ENCODE measurements at places on chromosomes 1 and 21.

- DNase-seq: no peak
These were observed 21.2 kb upstream of the CENPF start for GRCh38 chr1:214581785-214582184.

DNA sequence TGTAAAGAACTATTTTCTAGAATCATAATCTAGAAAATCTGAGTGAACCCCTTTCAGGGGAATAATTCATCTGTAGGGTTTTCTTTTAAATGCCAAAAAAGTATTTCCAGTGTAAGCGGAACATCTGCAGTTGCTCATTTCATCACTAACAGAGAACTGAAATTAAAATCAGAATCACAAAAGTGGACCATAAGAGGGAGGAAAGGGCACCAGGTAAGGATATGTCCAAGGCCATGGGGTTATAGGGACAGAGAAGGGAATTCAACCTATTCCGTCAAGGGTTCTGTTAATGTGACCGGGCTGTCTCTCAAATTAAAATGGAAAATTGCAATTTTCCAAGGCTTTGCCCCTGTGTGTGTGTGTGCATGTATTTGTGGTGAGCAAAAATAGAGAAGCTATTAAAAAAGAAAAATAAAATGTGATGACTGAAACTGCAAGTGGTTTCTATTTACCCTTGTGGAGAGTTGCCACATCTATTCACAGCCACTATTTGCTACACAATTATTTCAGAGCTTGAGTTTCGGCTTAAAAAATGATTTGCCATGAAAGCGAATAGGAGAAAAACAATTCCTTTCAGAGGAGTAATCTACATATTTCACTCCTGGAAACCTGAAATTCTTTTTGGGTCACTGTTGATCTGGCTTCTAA lies 53.1 kb downstream of the APP start:
- DNase-seq: no peak

DNA sequence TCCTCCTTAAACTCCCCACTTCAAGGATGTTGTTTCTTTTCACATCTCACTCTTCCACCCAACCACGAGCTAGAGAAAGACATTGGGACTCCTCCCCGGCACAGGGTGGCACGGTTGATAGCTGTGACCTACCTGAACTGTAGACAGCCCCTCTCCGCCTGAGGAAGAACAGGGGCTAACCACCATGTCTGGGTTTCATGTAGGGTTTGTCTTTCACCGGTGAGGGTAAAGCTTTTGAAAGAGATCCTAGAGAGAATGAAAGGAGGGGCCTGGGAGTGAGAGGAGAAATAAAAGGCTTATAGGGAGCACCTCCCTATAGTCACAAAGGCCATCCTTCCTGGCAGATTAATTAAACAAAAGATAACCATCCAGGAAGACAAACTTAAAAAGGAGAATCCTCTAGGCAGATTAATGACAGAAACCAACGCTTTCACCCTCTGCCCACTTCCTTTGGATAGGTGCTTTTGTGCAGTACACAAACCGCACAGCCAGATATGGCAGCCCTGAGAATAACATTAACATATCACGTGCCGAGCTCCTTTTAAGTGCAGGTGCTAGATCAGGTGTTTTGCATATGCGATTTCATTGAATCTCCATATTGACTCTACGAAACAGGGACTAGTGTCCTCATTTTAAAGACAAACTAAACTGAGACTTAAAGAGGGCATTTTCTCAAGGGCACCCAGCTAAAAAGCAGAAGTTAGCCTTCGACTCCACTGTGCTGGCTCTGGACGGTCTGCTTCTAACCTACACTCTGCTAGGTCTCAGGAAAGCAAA lies 178.1 kb upstream of the RUNX1 start:
- peak; percentile 99 for DNase-seq

GRCh38 chr1:168419736-168420135 lies 124.1 kb downstream of the XCL2 start:
- DNase-seq: no peak

- no peak for DNase-seq
These were observed 39.1 kb upstream of the KIF1B start for GRCh38 chr1:10171105-10171767.

DNA sequence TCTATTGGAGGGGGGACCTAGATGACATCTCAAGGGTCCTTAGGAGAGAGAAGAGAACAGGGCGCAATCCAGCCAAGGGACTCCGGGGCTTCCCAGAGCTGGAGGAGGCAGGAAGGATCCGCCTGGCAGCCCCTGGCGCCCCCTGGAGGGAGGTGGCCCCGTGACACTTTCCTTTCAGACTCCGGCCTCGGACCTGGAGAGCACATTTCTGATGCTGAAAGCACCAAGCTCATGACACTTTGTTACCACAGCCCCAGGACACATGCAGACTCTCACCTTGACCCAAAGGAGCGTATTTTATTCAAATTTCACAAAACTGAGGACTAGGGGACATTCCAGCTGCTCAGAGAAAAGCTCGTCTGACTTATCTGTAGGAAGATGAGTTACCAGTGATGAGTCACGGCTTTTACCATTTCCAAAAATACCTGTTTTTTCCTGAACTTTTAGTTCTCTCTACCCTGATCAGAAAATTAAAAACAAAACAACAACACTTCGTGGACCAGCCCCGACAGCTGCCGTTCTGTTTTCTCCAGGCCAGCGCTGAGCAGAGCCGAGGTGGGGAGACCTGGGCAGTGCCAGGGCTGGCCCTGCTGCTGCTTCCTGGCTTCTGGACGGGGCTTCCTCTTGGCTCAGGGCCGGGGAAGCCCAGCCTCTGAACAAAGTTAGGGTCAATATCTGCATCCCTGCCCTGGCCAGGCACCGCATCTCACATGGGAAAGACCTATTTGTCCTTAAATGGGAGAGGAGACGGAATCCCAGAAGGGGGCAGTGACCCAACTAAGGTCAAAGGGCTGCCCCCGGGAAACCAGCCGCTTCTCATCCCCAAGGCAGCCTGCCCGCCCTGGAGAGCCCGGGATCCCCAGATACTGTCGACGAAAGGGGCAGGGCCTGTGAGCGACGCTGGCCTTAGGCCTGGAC lies 21.6 kb upstream of the POFUT2 start:
- peak; percentile 50 for DNase-seq

DNA sequence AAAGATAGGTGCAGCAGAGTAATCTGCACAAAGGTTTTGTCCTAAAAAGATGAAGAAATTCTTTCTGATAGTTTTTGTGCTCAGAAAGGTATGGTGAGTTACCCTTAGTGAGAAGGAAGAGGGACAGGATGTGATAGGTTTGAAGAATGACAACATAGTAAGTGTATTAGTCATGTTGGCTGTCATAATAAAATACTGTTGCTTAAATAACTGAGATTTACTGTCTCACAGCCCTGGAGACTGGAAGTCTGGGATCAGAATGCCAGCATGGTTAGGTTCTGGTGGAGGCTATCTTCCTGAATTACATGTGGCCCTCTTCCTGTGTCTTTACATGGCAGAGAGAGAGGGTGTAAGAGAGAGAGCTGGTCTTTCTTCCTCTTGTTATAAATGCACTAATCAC lies 965.2 kb downstream of the TTLL7 start:
- DNase-seq: no peak

- DNase-seq: no peak
These were observed 51.9 kb downstream of the CDC7 start for GRCh38 chr1:91552596-91552995.

- no peak for DNase-seq
These were observed 49.5 kb downstream of the ATP6V1G3 start for GRCh38 chr1:198491028-198491427.

- DNase-seq: no peak
These were observed 105.5 kb downstream of the MACF1 start for GRCh38 chr1:39310015-39310414.

DNA sequence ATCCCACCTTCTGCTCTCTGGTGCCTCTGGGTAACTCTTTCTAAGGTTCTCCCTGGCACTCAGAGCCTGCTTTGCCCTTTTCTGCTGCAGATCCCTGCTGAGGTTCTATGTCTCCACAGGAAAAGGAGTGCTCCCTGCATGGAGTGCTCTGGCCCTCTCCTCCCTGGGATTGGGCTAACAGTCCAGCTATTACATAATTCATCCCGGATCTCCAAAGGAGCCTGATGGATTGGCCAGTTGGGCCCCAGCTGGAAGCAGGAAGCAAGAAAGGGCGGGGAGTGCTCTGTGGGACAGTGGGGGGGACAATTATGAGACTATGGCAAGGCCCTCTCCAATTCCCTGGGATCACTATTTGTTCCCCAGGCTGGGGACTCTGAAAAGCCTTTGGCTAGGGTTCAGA lies 51.9 kb upstream of the GOLT1A start:
- DNase-seq: no peak

DNA sequence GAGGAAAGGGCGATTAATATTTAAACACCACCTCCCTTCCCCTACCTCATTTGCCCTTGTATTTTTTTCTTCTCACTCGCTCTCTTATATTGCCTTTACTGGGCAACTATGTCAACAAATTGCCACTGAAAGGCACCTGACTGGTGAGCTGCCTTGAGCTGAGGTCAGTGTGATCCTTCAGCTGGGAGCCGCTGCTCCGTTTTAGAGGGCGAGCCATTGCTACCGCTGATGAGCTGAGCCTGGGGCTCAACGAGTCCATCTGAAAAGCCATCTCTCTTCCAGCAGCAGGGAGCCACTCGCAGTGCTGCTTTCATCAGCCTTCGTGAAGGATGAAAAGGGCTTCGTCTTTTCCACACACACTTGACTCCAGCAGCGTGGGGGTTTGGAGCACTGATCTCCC lies 108.0 kb upstream of the KIF26B start:
- DNase-seq: no peak

DNA sequence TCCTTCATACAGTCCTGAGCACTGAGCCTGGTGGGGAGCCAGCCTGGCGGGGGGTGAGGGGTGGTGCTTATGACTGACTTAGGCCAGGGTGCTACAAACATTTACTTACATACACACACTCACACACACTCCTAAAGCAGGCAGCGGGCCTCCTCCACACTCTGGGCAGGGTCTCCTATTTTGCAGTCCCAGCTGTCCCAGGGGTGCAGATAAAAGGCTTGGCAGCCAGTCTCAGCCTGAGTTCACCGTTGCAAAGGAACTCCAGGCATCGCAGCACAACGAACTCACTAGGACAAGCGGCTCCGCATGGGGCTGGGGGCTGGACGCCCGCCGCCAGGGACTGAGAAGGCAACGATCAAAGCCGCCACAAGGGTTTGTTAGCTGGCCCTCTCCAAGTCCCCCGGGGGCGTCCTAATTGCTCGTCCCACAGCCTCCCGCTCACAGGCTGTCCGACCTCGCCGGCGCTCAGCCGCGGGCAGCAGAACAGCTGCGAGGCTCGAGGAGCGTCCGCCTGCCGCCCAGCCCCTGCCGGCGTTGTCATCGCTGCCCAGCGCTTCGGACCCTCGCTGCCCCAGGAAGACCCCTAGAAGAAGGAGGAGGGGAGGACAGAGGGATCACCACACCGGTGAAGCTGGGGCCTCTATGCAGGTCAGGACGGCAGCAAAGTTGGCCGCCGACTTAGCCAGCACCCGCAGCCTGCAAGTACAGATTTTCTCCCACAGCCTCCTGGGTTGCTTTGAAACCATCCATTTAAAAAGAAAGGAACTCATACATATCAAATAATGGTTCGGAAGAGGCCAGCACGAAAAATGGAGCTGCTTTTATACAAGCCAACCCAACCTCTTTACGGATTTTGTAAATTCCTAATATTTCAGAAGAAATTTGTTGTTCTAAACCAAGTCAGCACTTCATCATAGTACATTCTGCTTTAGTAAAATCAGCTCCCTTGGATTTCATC lies 6.2 kb downstream of the BARHL2 start:
- no peak for DNase-seq

DNA sequence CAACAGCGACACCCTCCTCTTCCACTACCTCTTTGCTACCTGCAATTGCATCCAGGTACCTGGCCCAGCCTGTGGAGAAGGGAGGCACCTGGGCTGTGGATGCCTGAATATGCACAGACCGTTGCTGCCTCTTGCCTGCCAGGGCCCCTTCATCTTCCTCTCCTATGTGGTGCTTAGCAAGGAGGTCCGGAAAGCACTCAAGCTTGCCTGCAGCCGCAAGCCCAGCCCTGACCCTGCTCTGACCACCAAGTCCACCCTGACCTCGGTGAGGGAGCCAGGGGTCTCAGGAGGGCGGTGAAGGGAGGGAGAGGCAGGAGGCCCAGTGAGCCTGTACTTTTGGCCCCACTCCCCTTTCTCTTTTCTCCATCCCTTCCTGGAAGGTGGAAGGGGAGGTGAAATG lies 11.5 kb downstream of the PSRC1 start:
- no peak for DNase-seq

- no peak for DNase-seq
These were observed 3.2 kb upstream of the OR2AK2 start for GRCh38 chr1:247961791-247962190.

- no peak for DNase-seq
These were observed 9.2 kb upstream of the OSBPL9 start for GRCh38 chr1:51607681-51608095.

GRCh38 chr1:195697130-195697529 lies 911.1 kb downstream of the KCNT2 start:
- DNase-seq: no peak

GRCh38 chr1:218536296-218536986 lies 191.3 kb downstream of the TGFB2 start:
- no peak for DNase-seq

DNA sequence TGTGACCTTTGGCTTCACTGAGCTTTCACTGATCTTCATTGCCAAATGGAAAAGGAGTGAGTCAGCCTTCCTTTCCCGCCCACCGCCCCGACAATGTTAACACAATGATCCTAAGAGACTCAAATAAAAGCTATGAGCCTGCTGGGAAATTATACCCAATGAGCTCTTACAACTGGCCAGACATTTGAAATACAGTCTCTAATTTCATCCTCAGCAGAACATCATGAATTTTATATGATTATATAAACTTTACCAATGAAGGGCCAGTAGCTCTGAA lies 252.5 kb downstream of the SIPA1L2 start:
- DNase-seq: no peak

GRCh38 chr1:40256401-40257084 lies 1.5 kb upstream of the ZMPSTE24 start:
- DNase-seq: peak; percentile 15

DNA sequence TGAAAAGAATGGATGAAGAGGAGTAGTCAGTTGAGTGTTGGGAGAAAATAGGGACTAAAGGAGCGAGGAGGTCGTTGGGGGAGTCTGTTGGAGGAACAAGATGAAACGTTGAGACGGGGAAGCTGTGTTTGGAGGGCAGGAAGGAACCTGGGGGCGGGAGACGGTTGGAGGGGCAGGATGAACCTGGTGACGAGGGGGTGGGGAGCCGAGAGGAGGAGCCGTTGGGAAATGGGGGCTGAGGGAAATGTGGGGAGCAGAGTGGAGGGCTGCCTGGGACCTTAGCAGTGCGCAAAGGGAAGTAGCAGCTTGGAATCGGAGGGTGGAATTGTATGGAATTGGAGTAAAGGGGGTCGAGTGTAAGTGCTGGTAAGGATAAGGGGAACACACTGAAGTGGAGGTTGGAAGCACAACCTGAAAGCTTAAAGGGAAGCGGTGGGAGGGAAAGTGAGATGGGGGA lies 630 bp downstream of the MTF2 start:
- peak; percentile 46 for DNase-seq

DNA sequence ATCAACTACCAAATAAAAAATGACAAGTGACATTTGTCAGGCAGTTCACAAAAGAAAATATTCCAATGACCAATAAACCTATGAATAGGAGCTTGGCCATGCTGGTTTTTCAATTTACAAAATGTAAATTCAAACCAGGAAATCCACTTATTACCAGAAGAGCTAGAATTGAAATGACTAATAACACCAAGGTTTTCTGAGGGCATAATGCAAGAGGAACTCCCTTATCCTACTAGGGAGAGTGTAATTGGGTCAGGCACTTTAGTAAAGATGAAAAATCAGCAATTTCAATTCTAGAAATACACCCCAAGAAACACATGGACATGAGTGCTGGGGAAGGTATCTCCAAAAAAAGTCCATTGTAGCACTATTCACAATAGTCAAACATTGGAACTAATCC lies 16.7 kb upstream of the TIAM1 start:
- DNase-seq: no peak

Data from NAMALWA (cell line).